ENCODE measurements at places on chromosomes 13 and 19.
A peak's percentile ranks its signal among the peaks of the same experiment; 100 is the strongest.

DNA sequence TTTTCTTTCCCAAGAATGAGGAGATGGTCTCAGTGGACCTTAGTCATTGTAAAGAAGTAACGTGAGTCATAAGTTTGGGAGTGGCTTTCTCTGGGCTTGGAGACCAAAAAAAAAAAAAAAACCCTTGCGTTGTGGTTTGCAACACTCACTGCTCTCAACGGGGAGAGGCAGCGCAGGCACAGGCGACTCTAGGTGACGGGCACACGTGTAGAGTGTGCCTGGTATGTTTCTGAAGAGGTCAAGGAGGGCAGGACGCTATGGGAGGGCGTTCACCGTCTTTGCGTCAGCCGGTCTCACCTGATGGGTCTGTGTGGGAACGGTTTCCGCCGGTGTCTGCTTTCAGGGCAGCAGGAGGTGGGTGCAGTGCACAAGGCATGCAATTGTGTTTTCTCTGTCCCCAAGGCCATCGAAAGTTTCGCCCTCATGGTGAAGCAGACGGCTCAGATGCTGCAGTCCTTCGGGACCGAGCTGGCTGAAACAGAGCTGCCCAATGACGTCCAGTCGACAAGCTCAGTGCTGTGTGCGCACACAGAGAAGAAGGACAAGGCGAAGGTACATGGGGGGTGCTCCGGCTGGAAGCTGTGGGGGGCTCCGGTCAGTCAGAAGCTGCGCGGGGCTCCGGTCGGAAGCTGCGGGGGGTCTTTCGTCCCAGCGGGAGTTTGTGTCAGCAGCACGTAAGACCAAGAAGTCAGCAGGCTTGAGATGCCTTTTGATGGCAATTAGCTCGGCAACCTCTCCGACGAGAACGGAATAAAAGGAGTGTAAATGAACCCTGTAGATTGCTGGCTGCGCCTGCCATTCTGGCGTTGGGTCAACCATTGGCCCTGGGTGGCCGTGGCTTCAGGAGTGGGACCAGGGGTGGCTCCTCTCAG lies 40.8 kb upstream of the F7 start:
- no peak for DNase-seq

GRCh38 chr19:50873056-50873455 lies at the start of gene KLK2:
TSS of gene KLK2 (plus strand) at chr19:50873439. CDS start at chr19:50873474, 35 bp downstream.
- no peak for DNase-seq

DNA sequence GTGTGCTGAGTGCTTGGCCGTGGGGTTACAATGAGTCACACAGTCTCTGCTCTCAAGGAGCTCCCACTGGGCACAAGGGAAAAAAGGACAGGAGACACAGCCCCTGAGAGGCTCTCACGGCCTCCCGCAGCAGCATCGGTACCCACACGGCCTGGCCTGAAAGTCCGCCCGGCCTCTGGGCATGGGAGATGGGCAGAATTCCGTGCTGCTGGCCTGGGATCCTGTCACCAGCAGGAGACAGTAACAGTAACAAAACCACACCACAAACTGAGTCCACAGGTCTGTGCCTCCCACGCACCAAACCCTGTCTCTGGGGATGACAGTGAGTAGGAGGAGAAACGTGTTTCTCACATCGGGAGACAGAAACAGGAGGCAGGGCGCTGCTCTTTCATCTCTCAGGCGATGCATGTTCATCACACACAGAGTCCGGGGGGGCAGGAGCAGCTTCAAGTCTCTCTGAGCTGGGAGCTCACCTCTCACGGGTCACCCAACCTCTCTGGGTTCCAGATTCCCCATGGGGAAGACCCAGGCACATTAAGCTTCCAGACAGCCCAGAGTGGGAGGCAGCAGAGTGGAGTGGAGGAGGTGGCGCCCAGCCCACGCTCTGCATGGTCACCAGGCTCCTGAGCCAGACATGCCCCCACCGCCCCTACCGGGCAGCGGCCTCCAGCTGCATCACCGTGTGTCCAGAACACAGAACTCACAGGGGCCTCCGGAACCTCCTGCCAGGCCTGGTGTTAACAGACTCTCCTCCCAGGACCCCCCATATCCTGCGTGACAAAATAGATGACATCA lies 124.7 kb upstream of the VSTM2B start:
- DNase-seq: no peak

DNA sequence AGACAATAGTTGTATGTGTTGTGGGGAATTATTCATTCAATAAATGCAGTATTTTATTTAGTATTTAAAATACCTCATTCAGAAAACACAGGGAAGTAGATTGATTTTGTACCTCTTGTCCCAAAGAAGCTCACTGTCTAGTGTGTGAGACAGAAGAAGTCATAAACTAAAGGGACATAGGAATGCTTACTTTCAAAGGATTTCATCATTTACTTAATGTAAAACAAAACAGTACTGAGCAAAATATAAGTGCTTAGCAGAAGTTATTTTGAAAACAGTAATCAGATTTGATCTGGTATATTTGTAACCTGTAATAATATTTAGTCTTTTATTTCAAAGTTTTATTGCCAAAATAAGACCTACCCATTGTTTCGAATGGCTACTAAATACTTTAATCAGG lies 117.9 kb downstream of the TDRD3 start:
- no peak for DNase-seq

GRCh38 chr19:17337675-17338432 lies 501 bp downstream of the GTPBP3 start:
- peak; percentile 37 for DNase-seq

- DNase-seq: no peak
Observed at GRCh38 chr13:42553098-42554046, 20.6 kb upstream of the TNFSF11 start.

DNA sequence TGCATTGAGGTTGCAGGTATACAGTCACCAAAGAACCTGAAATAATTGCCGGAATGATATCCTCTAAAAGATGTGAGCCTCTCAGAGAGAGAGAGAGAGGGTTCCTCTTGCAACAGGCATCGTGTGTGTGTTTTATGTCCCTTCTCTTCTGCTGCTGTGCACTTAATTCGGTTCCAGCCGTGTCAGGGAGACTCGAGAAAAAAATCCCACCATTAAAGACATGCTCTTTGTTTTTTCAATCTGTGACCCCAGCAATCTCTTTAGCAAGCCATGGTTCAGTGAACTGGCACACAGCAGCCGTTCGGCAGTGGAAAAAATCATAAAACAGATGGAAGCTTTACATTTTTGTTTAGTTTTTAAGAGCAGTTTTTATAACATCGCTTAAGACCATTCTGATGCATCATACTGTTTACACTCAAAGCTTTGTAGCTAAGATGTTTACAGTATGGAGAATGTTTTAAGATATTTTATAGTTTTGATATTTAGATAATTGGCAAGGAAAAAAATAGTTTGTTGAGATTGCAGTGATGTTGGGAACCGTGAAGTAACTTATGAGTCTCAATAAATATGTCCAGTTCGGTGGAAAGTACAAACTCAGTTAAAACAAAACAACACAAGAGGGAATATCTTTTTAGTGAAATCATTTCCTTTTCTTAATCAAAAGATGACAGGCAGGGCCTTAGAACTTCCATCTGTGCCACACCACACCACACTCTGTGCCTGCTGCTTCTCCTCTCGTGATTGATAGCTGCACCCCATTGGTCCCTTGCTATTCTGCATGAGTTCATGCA lies 31.2 kb upstream of the ZNF536 start:
- DNase-seq: no peak

GRCh38 chr13:107231944-107232343 lies 664.0 kb upstream of the ARGLU1 start:
- no peak for DNase-seq

- DNase-seq: no peak
Observed at GRCh38 chr19:52248241-52248640, 21.1 kb upstream of the ZNF766 start.
